ENCODE measurements at places on chromosomes 6 and 20.

GRCh38 chr6:132695773-132696172 lies 18.1 kb downstream of the VNN1 start:
- no peak for DNase-seq

- DNase-seq: no peak
These were observed 135.6 kb downstream of the BTBD9 start for GRCh38 chr6:38503960-38504682.

- peak; percentile 56 for DNase-seq
These were observed 47.5 kb downstream of the DSTN start for GRCh38 chr20:17617212-17617867.

GRCh38 chr6:18978337-18979128 lies 591.4 kb downstream of the RNF144B start:
- DNase-seq: no peak

DNA sequence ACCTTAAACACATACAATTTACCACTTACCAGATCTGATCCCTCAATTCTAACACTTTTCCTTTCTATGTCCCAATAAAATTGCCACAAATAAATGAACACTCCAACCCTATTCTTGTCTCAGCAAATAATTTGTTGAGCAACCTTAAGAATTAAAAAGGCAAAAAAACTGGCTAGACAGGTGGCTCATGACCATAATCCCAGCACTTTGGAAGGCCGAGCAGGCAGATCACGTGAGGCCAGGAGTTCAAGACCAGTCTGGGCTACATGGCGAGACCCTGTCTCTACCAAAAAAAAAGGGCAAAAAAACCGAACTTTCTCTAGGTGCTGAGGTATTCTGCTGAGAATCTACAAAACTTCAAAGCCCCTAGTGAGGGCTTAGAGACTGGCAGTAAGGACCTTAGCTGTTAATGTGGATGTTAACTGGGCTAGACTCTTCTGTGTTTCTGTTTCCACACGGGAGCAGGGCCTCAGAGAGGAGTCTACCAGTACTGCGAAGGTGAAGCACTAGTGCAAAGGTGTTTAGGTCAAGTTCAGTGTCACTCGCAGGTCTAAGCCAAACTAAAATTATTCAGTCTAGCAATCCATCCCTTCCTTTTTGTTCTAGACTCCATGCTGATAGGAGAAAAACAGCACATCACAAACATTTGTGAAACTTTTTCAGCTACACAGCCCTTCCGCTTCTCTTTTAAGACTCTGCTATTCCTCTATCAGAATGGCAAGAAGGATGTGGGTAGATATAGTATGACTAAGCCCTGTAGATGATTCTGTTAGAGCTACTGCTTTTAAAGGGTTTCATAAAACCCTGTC lies 2.6 kb downstream of the FASTKD5 start:
- DNase-seq: no peak

DNA sequence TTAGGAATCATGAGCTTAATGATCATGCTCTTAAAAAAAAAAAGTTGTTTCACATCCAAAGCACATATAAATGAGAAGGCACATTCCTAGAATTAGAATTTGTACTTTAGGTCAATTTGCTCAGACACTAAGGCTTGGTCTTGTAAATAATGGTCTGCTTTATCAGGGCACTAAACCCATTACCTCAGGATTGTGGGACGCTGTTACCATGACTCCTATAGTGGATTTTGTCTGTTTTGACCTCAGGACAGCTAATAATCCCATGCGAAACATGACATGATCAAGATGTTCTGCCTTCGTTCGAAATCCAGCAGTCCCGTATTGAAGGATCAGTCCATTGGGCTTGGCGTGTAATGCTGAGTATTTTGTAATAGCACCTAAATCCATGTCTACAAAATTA lies 2.4 kb downstream of the PGM3 start:
- DNase-seq: no peak

GRCh38 chr6:143014764-143015163 lies 45.9 kb upstream of the AIG1 start:
- no peak for DNase-seq

- peak; percentile 84 for DNase-seq
These were observed 187.4 kb upstream of the SNX9 start for GRCh38 chr6:157635388-157636244.

DNA sequence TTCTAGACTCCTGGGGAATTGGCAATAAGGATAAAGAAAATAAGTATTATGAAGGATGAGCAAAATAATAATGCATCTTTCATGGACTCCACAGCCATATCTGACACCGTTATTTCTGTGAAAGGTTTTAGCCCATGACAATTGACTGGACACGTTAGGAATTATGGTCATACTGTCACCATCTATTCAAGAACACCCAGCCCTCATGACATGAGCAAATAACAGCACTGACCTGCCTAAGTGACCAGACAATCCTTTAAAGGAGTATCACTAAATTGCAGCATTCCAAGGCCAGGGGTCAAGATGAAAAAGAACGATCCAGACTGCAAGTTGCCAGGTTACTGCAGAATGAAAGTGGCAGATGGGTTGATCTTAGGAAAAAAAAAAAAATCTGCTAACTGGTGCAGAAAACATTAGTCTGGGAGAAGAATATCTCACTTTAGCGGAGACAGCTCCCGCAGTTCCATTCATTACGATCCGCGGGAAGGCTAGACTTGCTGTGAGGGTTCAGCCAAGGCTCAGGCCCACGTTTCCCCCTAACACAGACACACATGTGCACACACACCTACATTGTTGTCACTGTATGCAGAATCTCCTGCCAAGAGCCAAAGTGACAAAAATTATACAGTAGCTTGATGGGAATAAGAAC lies 237.7 kb upstream of the AGPAT4 start:
- no peak for DNase-seq

DNA sequence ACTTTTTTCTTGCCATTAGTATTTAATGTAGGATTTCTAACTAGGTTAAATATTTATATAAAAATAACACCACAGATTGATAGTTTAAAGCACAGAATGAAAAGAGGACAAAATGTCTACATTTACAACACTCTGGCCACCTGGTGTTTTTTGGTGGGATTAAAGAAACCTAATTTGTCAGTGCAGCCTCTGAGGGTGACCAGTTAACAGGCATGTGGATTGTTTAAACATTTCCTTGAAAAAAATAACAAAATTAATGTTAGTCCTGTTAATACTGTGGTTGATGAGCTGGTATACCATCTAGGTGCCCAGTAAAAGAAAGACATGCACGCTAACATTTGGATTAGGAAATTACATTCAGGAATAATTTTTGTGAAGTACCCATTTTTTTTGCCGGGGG lies 8.8 kb downstream of the SLC9A8 start:
- DNase-seq: no peak

DNA sequence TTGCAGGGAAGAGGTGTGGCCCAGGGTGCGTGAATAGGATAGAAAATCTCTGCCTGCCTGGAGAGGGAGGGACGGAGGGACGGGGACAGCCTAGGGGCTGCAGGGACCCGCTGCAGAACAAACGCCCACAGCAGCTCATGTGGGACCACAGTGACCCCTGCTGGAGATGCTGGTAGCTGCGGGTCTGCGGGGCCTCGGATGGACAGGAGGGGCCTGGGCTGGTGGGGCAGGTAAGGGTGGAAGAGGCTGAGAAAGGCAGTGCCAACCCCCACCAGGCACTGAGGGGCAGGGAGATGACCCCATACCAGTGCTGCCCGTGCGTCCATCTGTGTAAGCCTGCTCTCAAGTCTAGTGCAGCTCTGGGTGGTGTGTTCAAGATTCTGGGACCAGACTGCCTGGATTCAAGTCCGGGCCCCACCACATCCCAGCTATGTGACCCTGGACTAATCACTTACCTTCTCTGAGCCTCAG lies 39.4 kb downstream of the KIAA1755 start:
- DNase-seq: peak; percentile 83

DNA sequence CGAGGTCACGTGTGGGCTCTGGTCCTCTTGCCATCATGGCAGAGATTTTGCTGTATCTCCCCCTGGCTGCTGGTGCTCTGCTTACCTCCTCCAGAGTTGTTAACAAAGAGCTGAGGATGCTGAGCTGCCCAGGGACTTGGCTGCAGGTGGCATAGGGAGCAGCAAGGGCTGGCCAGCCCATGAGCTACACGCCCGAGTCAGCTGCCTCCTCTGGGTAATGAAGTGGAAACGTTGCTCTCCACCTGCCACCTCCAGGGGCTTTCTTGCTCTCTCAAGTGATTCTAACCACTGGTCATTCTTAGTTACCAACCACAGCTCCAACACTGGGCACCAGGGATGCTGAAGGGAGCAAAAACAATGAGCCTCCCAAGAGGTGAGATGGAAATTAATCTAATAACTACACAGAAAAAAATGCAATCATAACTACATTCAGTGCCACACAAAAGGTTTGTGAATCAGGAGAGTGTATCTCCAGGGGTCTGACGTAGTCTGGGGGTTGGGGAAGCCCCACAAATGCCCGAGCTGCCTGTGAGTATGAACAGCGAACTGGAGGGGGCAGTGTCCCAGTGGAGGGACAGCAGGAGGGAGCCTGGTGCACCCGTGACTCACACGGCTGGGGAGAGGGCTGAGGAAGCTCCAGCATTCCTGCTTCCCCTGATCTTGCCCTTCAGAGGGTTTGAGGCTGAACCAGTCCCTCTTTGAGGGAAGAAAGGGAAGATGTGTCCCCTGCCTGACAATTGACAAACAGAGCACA lies 78.7 kb downstream of the CDH26 start:
- no peak for DNase-seq

DNA sequence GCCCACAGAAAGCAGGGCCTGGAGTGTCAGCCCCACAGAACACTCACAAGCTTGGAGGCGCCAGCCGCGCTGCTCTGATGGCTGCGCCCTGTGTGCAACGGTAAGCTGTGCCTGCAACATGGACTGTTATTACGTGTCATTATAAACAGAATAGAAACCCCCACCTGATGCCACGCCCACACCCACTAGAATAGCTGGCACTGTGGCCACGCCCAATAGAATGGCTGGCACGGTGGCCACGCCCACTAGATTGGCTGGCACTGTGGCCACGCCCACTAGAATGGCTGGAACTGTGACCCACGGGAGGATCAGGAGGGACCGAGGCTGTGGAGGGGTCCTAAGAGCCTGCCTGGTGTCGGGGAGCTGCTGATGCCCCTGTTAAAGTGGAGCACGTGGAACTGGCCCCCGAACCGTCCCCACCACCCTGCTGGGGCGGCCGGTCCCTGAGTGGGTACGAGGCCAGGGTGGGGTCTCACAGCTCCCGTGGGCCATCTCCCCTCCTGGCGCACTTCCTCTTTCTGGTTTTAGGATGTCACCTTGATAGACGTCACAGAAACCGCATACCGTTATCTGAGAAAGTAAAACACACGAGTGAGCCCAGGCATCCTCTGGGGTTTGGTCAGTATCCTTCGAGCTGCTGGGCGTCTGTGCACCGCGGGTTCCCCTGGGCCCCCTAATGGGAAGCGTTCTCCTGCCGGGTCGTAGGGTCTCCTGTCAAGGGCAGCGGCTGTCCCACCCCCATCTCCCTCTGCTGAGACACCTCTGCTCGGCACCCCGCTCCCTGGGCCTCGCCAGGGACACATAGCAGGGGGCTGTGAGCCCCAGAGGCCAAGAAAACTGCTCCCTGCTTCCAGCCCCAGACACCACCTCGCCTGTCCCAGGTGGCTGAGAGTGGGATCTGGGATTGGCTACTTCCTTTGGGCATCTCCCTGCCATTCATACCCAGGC lies 25.4 kb downstream of the SLC17A9 start:
- peak; percentile 65 for DNase-seq

GRCh38 chr20:63177134-63177784 lies 38.7 kb downstream of the YTHDF1 start:
- no peak for DNase-seq

DNA sequence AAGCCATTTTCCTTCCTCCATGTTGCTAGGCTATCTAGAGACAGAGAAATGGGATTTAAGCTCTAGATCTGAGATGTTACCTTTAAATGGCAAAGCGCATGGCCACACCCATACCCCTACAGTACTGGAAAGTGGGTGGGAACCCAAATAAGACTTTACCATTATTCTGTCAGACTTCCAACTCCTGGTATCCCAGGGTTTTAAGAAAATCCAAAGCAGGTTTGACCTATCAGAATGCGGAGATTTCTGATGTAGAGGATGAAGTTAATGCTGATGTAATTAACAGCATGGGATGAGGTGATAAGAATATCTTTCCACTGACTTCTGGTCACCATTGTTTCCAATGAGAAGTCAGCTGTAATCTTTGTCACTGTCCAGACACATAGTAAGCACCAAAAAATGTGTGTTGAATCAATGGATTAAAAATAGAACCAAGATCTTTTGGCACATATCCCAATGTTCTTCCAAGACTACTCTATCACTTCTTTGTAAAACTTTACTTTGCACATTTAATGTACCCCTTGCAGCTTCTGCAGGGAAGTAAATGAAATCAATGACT lies 140.8 kb upstream of the INSM1 start:
- no peak for DNase-seq

- no peak for DNase-seq
These were observed 95.3 kb downstream of the FOXO3 start for GRCh38 chr6:108655806-108656651.

- no peak for DNase-seq
These were observed 115.4 kb downstream of the SLC23A2 start for GRCh38 chr20:4885877-4886276.

DNA sequence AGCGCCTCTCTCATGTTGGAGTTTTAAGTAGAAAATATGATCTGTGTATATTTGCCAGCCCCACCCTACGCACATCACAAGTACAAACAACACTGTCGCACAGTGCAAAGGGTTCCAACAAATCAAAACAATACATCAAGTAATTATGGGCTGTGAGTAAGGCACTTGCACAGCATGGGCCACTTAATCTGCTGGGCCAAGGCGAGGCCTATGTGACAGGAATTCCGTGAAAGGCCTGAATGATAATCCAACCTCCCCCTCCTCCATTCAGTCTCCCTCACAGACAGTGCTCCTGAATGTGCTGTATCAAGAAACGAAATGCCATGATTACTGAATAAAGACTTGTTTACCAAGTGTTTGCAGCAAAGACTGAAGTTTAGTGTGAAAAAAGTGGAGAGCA lies 130.1 kb upstream of the SLC2A12 start:
- DNase-seq: peak; percentile 32

GRCh38 chr6:137878486-137879285 lies 11.6 kb downstream of the TNFAIP3 start:
- DNase-seq: no peak

DNA sequence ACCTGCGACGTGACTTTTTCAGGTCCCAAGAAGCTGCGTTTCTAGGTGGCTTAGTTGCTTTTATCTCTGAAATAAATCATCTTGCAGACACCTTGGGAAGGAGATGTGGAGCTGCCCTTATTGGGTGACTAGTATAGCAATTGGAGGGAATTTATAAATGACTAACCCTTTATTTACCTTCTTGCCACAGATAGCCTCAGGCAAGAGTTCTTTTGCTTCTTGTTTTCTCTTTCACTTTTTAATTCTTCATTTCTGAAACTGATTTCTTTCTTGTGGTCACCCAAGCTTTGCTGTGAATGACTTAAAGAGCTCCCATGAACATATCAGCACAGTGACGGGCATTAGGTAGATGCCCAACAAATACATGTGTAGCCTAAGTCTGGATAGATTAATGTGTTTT lies 3.0 kb downstream of the ADGRF4 start:
- DNase-seq: no peak

DNA sequence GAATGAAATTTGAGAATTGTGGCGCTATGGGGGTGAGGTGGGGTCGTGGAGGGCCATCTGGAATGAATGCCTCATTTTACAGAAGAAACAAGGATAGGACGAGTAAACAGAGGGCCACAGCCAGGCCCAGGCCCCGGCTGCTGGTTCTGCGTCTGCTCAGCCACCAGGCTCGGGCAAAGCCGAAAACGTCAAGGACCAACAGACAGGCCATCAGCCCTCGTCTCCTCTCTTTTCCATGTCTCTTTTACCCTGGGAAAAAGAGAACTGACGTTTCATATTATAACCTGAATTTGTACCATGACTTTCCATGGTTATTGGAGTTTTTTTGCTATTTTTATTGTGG lies 212.4 kb upstream of the ARID1B start:
- no peak for DNase-seq

GRCh38 chr6:142361779-142362750 lies 60.3 kb downstream of the ADGRG6 start:
- DNase-seq: no peak

All from K562 (cell line).